PC-3 (cell line): ENCODE measurements at places on chromosomes 7 and 10. TPM values are rescaled to one million over a fixed set of nuclear protein-coding genes. Genes with fewer than 3 reads are reported as not detected.

Gene ETV1
- total RNA-seq = 10.4 and 20.6 TPM in 2 replicates

Gene PRLHR
- total RNA-seq = not detected in 2 replicates

Gene SKIDA1
- 0.17 and 0.26 TPM in 2 replicates for total RNA-seq

DNA sequence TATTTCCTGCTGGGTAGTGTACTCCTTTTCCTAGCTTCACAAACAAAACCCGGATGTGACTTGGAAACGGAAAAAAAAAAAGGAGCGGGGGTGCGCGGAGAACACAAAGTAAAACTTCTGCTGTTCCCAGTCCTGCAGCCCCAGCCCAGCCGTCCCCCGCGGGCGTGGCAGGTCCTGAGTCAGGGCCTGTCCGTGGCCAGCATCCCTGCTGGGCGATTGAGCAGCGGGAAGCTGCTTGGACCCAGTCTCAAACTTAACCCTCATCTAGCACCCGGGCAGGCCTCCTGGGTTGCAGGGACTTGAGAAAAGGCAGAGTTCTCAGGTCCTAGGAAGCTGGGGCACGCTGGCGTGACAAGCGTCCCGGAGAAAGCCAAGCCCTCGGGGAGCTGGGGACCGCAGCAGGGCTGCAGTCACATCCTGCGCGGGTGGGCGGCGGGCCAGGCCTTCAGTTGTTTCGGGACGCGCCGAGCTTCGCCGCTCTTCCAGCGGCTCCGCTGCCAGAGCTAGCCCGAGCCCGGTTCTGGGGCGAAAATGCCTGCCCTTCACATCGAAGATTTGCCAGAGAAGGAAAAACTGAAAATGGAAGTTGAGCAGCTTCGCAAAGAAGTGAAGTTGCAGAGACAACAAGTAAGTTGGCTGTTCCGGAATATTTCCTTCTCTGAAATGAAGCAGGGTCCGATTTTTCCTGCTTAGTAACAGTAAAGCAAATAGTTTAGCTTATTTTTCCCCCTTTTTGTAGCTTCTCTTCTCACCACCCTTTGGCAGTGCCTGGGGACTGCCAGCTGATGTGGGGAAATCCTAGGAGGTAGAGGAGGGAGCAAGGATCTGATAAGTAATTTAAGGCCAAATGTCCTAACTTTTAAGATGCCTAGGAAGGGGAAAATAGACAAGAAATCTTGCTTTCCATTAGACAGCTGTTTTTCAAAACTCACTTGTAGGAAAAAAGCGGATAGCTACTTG lies at the start of gene GNG11:
TSS of gene GNG11 (plus strand) at position 129 of the 960 bp plus-strand sequence. CDS start at position 532, 403 bp downstream.
- DNase-seq = peak; percentile 65

- no peak for DNase-seq
Observed at GRCh38 chr7:155997431-155998327, 185.4 kb upstream of the SHH start.

GRCh38 chr10:27745732-27746396 lies at the start of gene MKX:
MKX (minus strand) TSS chr10:27745819; CDS start chr10:27743415, 2,404 bp downstream.
- peak; percentile 20 for DNase-seq

DNA sequence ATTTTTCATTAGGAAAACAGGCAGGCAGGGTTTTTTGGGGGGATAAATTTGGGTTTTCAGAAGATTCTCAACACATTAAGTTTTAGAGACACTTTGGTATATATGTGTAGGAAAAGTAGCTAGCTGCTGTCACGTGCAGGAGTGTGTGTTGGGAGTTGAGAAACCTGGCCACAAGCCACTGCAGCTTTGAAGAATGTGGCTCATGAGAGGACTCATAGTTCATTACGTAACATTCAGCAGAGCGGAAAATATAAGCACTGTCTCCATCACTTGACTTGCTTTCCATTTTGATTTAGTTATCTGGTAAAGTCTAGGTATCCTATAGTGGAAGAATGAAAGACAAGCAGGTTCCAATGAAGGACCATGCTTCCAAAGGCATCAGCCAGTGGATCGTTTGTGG lies 31.2 kb downstream of the SMNDC1 start:
- peak; percentile 35 for DNase-seq

- no peak for DNase-seq
Observed at GRCh38 chr7:77644774-77645173, 51.5 kb upstream of the RSBN1L start.

GRCh38 chr7:4325732-4326131 lies 356.4 kb upstream of the FOXK1 start:
- no peak for DNase-seq

GRCh38 chr10:106931159-106931852 lies 233.2 kb downstream of the SORCS1 start:
- DNase-seq = no peak

DNA sequence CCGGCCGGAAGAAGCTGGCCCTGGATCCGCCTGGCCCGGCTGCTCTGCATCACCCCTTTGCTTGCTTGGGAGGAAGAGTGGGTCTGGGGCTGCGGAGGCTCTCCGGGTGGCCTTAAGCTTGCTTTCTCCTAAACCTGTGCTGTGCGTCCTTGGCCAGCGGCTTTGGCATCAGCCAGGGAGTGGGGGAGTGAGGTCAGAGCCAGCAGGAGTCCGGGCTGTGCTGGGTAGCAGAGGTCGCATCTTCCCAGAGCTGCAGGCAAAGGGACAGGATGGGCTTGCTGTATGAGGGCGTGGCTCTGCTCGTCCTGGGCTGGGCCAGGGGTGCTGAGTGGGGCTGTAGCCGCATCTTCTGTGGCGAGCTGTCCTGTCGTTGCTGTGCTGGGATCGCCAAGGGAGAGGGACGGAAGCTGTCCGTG lies 21.1 kb downstream of the BNIP3 start:
- DNase-seq = no peak

GRCh38 chr7:103343758-103344452 lies 662 bp downstream of the DNAJC2 start:
- peak; percentile 22 for DNase-seq

- no peak for DNase-seq
Observed at GRCh38 chr10:126302476-126302756, 85.9 kb downstream of the ADAM12 start.

DNA sequence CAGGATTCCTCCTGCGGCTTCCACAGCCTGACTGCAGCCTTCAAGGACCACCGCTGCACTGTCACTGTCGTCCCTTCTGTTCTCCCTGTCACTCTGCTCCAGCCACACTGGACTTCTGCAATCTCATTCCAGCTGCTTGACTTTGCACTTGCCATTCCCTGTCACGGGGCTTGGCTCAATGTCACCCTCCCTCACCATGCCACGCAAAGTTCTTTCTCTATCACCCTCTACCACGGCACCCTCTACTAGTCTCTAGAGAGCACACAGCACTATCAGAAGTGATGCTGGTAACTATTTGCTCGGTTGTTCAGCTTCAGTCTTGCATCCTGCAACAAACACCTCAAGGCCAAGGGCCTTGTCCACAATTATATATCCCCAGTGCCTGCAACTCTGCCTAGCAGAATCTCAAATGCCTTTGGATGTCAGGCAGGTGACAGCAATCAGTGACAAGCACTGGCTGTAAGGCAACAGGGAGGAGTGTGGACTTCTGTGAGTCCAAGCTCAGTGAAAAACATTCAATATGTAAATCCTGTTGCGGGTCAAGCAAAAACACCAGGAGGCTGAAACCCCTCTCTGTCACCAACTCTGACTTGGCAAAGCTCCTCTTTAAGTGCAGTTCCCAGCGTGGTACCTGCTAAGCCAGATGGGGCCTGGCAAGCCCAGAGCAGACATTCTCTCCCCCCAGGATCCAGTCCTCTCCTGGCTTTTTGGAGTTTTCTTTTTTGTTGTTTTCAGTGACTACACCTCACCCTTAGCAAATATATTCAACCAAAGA lies 259.9 kb downstream of the FGFR2 start:
- DNase-seq = no peak

- no peak for DNase-seq
Observed at GRCh38 chr7:142910031-142910433, 23.5 kb downstream of the TRPV5 start.

DNA sequence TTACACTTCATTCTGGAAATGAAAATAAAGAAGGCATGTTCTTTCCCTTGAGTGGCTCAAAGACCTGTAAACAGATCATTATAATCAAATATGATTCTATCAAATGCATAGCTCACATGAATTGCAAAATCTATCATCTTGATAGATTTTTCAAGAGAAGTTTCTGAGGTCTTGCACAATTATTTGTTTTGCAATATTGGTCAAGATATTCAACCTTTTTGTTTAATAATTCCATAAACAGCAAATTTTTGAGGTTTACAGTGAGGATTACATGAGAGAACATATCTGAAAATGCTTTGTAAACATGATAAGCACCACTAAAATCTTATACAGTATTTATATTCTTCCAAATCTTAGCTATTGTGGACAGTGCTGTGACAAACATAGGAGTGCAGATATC lies 160.8 kb downstream of the HDAC9 start:
- DNase-seq = no peak

- DNase-seq = peak; percentile 30
Observed at GRCh38 chr10:6200734-6201515, 1.8 kb upstream of the PFKFB3 start.

DNA sequence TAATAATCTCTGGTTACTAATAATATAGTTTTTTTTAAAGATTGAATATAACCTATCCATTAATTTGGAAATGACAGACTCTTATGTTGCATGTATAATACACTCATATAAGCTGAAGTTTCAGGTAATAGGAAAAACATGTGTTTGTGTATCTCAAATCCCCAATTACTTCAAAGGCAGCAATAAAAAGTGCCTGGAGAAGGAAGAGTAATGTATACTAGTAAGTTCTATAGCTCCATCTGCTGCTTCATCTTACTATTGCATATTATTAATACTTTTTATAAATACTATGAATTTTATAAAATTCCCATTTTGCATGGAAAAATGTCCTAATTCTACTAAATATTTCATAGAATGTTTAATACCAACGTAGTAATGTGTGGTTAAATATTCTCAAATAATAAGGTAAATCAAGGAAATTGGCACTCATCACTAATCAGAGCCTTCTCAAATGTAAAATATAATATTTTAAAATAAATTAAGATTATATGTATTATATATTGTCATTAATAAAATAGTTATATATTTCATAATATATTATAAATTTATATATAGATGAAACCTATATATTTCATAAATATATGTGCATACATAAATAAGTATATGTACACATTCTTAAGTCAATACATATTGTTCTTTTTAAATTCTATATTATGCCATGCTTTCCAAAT lies 311.9 kb downstream of the HGF start:
- peak; percentile 72 for DNase-seq

- DNase-seq = peak; percentile 100
Observed at GRCh38 chr10:52883996-52884871, 111.7 kb upstream of the MBL2 start.

DNA sequence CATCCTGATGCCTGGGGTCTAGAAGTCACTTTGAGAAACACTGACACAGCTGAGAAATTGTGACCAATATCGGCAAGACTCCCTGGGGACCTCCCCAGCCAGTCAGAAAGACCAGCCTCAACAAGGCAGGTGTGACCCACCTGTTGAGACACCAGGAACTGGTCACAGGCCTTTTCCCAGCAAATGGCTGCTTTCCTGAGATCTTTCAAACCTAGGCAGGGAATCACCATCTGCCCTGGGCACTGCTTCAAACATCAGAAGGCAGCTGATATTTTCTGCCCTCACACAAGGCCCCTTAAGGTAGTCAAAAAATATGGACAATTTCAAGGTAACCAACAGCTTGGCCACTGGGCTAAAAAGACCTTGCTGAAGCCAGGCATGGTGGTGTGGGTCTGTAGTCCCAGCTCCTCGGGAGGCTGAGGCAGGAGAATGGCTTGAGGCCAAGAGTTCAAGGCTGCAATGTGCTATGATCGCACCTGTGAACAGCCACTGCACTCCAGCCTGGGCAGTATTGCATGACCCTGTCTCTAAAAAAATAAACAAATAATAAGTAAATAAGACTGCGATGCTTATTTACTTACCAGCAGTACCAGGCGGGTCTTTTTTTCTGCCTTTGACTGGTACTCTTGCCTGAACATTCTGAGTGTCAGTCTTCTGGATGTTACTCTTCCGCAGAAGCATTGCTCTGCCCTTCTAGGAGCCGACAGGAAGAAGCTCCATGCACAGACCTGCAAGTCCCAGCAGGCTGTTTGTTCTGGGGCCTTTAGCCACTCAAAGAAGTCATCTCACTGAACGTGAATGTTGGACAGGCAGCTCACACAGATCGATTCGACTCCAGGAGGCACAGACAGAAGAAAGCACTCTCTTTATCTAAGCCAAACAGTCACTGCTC lies 59.7 kb downstream of the SORBS1 start:
- DNase-seq = no peak

DNA sequence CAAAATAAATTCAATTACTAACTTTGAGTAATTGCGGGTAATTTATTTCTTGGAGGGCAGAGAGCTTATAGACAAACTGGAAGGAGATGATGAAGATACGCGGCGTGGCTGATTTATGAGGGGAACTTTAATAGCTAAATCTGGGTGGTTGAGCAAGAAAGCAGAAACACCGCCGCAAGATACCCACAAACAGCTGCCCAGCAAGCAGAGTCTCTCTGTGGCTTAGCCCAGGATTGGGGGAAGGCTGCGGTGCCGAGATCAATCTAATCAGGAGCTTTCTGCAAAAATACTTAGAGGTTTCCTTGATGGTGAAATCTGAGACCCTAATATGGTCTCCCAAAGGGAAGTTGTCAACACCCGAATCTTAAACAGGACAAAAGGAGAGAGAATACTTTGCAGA lies 94.9 kb upstream of the MGMT start:
- no peak for DNase-seq

- no peak for DNase-seq
Observed at GRCh38 chr10:10014846-10015245, 1002.8 kb upstream of the CELF2 start.

DNA sequence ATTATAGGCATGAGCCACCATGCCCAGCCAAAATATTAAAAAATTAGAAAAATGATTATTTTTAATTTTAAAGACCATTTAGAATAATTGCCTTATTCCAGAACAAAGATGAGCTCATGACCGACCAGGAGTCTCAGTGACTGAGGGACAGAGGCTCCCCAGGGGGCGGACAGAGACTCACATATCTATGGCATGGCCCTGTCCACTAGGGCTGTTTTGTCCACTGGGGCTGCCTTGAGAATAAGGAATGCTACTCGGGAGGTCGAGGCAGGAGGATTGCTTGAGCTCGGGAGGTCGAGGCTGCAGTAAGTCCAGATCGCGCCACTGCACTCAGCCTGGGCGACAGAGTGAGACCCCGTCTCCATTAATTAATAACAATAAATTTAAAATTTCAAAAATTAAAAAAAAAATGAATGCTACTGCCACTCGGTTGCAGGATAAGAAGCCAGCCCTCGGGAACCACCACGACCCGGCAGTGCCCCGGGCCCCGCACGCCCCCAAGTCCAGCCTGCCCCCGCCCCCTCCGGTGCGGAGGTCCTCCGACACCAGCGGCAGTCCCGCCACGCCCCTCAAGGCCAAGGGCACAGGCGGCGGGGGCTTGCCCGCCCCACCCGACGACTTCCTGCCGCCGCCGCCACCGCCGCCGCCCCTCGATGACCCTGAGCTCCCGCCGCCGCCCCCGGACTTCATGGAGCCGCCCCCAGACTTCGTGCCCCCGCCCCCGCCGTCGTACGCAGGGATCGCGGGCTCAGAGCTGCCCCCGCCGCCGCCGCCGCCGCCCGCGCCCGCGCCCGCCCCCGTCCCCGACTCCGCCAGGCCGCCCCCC lies 128.6 kb downstream of the APBB1IP start:
- no peak for DNase-seq
